Immature natural killer cell (primary cell): ENCODE measurements at places on chromosomes 7 and 10. TPM values are rescaled to one million over a fixed set of nuclear protein-coding genes. Genes with fewer than 3 reads are reported as not detected.

DNA sequence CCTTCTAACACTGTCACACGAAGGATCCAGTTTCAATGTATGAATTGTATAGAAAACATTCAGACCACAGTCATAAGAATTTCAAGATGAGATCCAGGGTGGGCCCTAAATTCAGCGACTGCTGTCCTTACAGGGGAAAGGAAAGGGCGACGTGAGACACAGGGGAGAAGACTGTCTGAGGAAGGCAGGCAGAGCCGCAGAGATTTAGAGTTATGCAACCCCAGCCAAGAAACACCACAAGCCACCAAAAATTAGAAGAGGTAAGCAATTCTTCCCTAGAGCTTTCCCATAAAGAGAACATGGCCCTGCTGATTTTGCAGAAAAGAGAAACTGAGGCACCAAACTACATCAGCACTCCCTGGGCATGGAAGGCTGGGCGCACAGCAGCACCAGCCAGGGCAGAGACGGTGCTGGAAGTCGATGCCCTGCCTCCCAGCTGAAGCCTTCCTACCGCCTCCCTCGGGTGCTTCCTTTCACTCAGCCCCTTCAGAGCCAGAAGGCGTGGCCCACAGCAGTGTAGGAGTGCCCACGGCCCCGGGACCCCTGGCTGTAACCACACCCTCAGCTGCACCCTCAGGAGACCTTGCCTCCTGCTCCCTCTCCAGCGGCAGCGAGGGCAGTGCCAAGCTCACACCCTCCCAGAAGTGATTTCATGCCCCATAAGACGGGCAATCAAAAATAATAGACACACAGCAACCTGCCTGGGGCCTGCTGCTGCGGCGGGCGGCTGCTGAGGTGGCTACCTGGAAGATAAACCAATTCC is 81.0 kb upstream of the LRRC4 start:
- no peak overlapping the region for H3K27ac ChIP-seq
- no peak for DNase-seq
- peaks cover 52% of the 10 kb centered on the region for H3K4me1 ChIP-seq
- H3K4me3 ChIP-seq: no peak overlapping the region
- peaks cover 6% of the 10 kb centered on the region for H3K27me3 ChIP-seq

The DNTT gene
- not detected for polyA plus RNA-seq

GRCh38 chr7:46369933-46370654 is 449.0 kb upstream of the IGFBP3 start:
- no peak overlapping the region for H3K27ac ChIP-seq
- H3K4me1 ChIP-seq: no peaks in the 10 kb centered on the region
- DNase-seq: no peak
- H3K27me3 ChIP-seq: peaks cover 2% of the 10 kb centered on the region
- H3K4me3 ChIP-seq: no peak overlapping the region
- no peaks in the 10 kb centered on the region for H3K36me3 ChIP-seq

DNA sequence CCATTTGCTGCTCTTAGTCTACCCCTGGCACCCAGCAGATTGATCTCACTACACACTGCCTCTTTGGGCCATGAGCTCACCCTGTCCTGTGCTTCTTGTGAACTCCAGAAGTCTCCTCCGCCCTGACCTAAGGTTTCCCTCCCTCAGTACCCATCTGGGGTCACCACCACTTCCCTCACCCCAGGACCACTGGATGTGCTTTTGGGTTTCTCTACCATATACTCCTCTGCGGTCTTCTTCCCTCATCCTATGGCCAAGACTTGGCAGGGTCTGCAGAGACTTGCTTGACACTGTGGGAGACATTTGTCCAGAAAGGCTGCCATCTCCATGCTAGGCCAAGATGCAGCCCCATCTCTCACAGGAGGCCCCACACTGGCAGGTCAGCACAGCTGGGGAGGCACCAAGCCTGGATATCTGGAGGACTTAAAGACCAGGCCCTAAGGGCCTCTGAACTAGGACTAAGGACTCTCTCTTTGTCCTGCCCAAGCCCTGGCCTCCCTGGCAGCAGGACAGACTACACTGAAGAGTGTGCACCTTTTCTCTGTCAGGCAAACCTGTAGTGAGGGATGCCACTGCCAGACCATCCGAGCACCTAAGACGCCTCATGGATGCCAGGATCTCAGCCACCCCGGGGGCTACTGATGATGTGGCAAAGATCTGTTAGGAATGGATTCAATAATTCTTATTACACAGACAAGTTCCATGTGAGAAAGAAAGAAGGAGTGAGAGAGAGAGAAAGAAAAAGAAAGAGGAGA is 134.6 kb downstream of the ZNF467 start:
- DNase-seq: no peak
- H3K4me1 ChIP-seq: no peaks in the 10 kb centered on the region
- H3K27ac ChIP-seq: no peak overlapping the region
- H3K27me3 ChIP-seq: peaks cover 6% of the 10 kb centered on the region
- H3K4me3 ChIP-seq: no peak overlapping the region
- no peaks in the 10 kb centered on the region for H3K36me3 ChIP-seq

DNA sequence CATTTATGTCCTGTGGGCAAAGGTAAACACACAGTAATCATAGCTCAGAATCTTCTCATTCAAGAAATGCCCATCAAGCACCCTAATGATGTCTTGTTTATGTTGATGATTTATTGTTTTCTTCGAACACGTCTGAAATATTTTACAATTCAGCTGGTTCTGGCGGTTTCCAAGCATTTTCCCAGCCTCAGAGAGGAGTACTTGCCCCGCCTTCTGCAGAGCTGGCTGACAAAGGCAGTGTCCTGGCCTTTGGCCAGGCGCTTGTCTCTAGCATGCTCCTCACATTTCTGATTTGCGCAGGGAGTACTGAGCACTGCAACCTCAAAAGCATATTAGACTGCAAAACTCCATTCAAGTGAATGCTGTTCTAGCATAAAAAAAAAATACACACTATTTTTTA is 314.2 kb upstream of the GNAI1 start:
- no peaks in the 10 kb centered on the region for H3K27me3 ChIP-seq
- no peak overlapping the region for H3K27ac ChIP-seq

DNA sequence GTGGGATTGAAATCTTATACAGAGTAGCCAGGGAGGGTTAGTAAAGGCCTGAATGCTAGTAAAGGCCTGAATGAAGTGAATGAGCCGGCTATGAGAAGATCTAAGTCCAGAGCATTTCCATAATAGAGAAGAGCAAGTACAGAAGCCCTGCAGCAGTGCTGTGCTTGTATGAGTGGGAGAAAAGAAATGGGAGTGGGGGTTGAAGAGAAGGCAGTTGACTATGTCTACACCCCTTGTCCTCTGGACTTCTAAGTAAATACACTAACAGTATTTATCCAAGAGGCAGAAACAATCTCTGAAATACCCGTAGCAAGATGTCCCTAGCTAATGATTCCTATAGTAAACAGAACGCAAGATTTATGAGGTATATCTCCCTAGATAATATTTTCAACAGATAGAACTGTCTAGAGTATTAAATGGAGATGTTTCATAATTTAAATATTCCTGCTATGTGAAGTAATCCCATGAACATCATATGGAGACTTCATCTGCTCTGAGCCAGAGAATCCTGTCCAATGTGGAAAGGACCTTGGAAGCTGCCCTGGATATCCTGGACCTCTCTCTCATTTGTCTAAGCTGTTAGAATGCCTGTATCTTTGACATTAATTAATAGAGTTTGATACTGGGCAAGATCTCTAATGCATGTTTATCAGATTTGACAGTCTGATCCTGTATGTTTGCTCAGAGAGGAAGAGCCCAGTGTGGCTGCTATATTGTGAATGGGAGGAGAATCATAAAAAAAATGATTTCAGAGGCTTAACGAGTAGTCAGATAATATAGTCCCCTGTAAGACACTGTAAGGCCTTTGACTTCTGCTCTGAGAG is 171.6 kb downstream of the LRRN3 start:
- H3K27ac ChIP-seq: no peak overlapping the region
- peaks cover 17% of the 10 kb centered on the region for H3K4me1 ChIP-seq
- H3K4me3 ChIP-seq: no peak overlapping the region
- H3K36me3 ChIP-seq: no peaks in the 10 kb centered on the region
- H3K27me3 ChIP-seq: peaks cover 2% of the 10 kb centered on the region
- no peak for DNase-seq

- DNase-seq: no peak
- no peaks in the 10 kb centered on the region for H3K4me1 ChIP-seq
- no peaks in the 10 kb centered on the region for H3K36me3 ChIP-seq
- H3K27ac ChIP-seq: no peak overlapping the region
- no peaks in the 10 kb centered on the region for H3K27me3 ChIP-seq
Measured at GRCh38 chr7:45147858-45148652, 9.5 kb upstream of the RAMP3 start.

The NUTM2D gene
- 0.06 TPM for polyA plus RNA-seq

DNA sequence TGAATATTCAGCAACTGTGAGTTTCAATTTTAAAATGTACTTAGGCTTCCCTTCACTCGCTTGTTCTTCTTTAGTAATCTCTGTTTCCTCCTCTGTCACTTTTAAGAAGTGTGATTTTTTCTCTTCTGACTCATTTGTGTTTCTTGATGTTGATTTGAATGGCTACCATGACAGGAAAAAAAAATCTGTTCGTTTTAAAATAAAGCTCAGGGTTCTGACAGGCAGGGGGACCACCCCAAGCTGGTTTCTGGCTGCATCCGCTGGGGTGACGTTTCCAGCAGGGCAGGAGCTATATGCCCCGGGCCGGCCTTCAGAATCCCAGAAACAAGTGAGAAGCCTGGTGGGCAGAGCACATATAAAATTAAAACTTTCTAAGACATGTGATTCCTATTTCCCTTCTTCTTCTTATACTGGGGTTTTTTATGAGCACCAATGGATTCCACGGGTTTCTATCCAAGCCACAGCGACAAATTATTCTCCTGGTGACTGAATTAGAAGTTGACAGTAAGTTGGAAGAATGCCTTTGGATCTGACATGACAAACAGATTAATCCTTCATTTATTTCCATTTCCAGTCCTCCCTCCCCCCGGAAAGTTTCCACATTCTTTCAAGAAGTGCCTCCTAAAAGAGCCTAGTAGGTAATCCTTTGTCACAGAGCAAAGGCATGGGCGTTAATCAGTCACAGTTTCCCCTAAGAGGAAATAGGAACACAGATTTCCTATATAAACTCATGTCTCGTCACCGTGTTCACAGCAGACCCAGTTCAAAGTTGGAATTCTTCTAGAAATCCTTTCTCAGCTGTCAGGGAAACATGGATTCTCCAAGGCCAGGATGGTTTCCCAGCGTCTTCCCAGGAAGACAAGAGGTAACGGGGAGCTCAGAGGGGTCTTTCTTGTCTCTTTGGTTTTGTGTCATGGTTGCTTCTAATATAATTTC is 79.9 kb downstream of the PTPRE start:
- H3K27ac ChIP-seq: no peak overlapping the region
- no peak overlapping the region for H3K4me3 ChIP-seq
- DNase-seq: no peak
- H3K27me3 ChIP-seq: peaks cover 5% of the 10 kb centered on the region

The C10orf53 gene
- polyA plus RNA-seq: not detected

- no peaks in the 10 kb centered on the region for H3K36me3 ChIP-seq
- H3K27me3 ChIP-seq: peaks cover 7% of the 10 kb centered on the region
- H3K4me3 ChIP-seq: no peak overlapping the region
- H3K27ac ChIP-seq: no peak overlapping the region
- no peak for DNase-seq
Measured at GRCh38 chr10:12308736-12309375, 40.5 kb upstream of the CAMK1D start.

GRCh38 chr7:139108266-139109187 is 993 bp downstream of the ZC3HAV1 start:
- peak overlapping the region; percentile 97 for H3K4me3 ChIP-seq
- H3K27me3 ChIP-seq: peaks cover 29% of the 10 kb centered on the region
- DNase-seq: peak; percentile 38
- peak overlapping the region; percentile 100 for H3K27ac ChIP-seq
- H3K4me1 ChIP-seq: peaks cover 61% of the 10 kb centered on the region

GRCh38 chr10:45555795-45556194 is 116.8 kb downstream of the ZFAND4 start:
- no peak for DNase-seq
- H3K27me3 ChIP-seq: no peaks in the 10 kb centered on the region
- H3K4me3 ChIP-seq: no peak overlapping the region
- peaks cover 7% of the 10 kb centered on the region for H3K36me3 ChIP-seq

- DNase-seq: no peak
- H3K27me3 ChIP-seq: no peaks in the 10 kb centered on the region
- no peak overlapping the region for H3K4me3 ChIP-seq
- peaks cover 10% of the 10 kb centered on the region for H3K4me1 ChIP-seq
- no peaks in the 10 kb centered on the region for H3K36me3 ChIP-seq
- H3K27ac ChIP-seq: no peak overlapping the region
Measured at GRCh38 chr7:25495342-25496250, 267.3 kb upstream of the NPVF start.

- no peak overlapping the region for H3K4me3 ChIP-seq
- H3K36me3 ChIP-seq: no peaks in the 10 kb centered on the region
- DNase-seq: no peak
Measured at GRCh38 chr10:35890676-35891495, 248.8 kb upstream of the FZD8 start.

DNA sequence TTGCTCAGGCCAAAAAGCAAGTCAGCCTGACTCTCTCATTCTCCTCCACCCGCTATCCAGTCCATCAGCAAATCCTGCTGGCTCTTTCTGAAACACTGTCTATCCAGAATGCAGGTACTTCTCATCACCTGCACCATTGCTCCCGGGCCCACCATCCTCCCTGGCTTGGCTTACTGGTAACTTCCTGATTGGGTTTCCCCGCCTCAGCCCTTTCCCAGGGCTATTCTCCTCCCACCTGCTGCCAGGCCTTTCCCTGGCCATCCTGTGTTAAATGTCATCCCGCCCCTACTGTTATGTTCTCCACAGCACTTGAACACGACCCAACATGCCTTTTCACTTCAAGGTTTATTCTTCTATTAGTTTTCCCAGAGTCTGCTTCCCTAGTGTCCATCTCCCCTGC is 124.0 kb downstream of the CNNM2 start:
- DNase-seq: no peak
- H3K27me3 ChIP-seq: no peaks in the 10 kb centered on the region
- H3K36me3 ChIP-seq: peaks cover 3% of the 10 kb centered on the region
- no peak overlapping the region for H3K27ac ChIP-seq

The CRYGN gene
- not detected for polyA plus RNA-seq

- no peak overlapping the region for H3K27ac ChIP-seq
- H3K27me3 ChIP-seq: no peaks in the 10 kb centered on the region
- no peaks in the 10 kb centered on the region for H3K36me3 ChIP-seq
- no peak for DNase-seq
- H3K4me1 ChIP-seq: no peaks in the 10 kb centered on the region
- no peak overlapping the region for H3K4me3 ChIP-seq
Measured at GRCh38 chr10:131703941-131704340, 196.9 kb upstream of the PPP2R2D start.

GRCh38 chr7:141442781-141443180 is 108.4 kb upstream of the AGK start:
- H3K36me3 ChIP-seq: no peaks in the 10 kb centered on the region
- no peak overlapping the region for H3K27ac ChIP-seq
- peaks cover 4% of the 10 kb centered on the region for H3K27me3 ChIP-seq
- no peak for DNase-seq
- no peaks in the 10 kb centered on the region for H3K4me1 ChIP-seq
